Cerebellar nuclear complex (tissue), 1 donor: ENCODE measurements at places on chromosomes 7 and 10.

DNA sequence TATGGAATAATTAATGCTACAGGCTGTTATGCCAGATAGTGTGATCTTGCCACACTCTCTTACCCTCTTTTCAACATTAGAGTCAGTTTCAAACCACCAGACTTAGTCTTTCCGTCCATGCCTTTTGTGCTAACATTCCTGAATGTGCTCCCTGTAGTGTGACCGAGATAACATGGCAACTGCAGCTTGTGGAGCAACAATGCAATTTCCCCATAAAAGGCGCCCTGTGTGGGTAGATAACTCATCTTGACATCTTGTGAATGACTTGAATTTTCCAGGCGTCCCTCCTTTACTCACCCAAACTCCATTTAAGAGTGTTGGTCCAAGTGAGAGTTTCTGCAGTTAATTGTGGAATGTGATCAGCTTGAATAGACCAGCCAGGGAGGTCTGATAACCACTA is 99.6 kb downstream of the DNAH11 start:
- DNase-seq = no peak

DNA sequence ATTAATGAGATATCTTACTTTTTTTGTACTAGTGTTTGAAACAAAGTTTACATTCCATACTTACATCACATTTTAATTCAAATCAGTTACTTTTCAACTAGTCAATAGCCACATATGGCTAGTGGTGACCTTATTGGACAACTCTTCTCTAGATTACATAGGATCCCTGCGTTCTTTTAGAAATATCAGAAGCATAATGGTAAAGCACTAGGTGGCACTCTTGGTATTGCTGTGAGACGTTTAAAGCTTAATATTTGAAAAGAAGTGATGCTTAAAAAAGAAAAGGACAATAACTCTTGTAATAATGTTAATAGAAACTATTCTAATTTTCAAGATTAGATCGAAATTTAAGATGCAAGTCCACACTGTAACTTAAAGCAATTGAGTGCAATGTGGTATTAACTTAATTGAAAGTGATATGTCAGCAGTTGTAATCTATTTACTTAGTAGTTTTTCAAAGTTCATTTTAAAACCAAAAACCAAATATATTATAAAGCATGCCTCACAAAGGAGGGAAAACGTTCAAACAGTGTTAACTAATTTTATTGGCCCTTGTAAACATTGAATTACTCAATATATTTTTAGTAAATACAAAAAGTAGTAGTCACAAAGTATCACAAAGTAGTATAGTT is 339.1 kb downstream of the ATRNL1 start:
- no peak for DNase-seq

DNA sequence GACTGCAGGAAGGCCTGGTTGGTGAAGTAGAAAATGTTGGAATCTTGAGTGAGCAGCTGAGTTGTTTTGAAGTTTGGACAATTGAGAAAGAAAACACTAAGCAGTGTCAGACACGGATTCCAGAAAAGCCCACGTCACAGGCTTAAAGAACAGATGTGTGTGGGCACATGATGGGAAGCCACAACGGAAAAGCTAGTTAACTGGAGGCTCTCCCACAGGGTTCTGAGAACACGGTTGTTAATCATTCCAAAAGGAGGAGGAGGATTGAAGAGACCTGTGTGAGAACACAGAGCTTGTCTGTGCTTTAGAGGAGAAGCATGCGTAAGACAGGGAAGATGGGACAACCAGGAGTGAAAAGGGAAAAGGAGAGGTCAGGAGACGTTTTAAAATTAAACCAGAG is 42.6 kb downstream of the SHH start:
- DNase-seq = no peak

DNA sequence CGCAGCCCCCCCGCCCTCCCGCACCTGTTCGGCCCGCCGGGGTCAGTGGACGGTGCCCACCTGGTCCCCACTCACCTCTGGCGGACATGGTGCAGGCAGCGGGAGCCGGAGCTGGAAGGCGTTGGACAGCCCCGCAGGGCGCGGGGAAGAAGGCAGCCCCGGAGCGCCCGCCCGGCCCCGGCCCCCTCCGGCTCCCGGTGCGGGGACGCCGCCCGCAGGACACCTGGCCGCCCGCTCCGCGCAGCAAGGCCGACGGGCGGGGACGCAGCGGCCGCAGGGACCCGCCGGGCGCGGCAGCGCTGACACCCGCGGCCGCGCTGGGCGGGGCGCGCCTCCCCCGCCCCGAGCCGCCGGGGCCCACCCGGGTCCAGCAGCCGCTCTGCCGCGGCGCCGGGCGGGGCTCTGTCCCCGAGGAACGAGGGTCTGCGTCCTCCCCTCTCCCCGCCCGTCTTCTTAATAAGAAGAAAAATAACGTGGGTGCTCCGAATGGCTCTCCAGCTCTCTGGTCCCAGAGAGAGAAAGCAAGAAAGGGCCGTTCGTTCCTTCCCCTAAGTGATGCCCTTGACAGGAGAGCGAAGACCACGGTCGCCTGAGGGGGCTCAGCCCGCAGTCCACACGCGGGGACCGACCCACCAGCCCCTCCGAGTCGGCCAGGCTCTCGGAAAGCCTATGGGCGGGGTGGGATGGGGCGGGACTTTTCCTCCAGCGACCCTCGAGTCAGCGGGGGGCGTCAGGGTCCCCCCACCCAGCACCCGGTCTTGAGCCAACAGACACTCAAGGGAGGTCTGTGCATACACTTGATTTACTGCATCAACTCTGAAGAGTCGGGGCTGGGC is 53.4 kb upstream of the FHIP2A start:
- no peak for DNase-seq

- no peak for DNase-seq
Measured at GRCh38 chr10:89522463-89522862, 12.9 kb downstream of the SLC16A12 start.

GRCh38 chr10:49519717-49520116 is 19.2 kb downstream of the ERCC6 start:
- DNase-seq = no peak

DNA sequence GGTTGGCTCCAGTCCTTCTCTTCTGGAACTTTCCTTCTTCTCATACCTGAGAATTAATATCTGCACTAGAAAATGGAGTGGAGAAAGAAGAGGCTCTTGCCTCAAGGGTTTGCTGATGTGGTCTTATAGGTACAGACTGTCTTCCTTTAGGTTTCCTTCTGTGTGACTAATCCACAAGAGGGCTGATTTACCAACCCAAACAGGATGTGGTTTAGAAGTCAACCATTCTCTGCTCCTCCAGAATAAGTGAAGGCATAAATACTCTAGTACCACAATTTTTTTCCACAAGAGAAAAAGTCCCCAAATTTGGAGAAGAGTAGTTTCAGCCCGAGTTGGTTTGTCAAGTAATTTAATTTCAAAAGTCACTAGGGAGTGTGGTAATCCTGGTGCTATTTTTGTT is 85.8 kb downstream of the NRP1 start:
- DNase-seq = no peak

DNA sequence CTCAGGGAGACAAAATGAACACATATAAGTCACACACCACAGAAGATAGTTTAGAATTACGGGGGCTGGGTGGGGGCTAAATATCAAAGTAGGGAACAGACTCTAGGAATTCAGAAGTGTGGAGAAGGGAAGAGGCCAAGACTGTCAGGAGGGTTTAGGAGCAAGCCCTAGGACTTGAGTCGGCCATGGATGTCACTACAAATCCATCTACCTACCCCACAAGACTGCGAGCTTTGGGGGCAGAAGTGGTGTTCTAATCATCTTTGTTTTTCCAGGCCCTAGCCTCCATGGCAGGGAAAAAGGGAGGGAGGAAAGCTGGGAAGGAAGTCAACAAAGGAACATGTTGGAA is 5.8 kb upstream of the ARHGAP19 start:
- DNase-seq = no peak

DNA sequence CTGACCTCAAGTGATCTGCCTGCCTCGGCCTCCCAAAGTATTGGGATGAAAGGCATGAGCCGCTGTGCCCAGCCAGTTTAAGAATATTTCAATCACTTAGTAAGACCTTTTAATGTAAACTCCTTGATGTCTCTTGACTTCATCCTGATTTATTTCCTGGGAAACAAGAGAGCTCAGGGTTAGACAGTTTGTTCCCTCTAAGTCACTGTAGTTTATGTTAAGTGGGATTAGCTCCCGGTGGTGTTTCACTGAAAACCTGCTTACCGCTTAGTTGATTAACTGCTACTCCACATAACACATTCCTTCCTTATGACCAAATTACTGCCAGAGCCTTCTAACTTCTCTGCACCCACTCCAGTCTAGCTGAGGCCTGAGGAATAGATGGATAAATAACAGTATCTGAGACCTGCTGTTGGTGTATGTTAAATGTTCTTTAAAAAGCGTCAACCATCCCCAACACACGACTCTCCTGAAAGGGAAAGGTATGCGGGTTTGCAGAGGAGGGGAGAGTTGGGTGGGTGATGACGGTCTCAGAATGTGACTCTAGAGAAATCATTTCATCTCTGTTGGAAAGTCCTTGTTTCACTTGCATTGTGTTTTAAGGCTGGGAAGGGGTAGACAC is 48.7 kb downstream of the CREB3L2 start:
- no peak for DNase-seq

DNA sequence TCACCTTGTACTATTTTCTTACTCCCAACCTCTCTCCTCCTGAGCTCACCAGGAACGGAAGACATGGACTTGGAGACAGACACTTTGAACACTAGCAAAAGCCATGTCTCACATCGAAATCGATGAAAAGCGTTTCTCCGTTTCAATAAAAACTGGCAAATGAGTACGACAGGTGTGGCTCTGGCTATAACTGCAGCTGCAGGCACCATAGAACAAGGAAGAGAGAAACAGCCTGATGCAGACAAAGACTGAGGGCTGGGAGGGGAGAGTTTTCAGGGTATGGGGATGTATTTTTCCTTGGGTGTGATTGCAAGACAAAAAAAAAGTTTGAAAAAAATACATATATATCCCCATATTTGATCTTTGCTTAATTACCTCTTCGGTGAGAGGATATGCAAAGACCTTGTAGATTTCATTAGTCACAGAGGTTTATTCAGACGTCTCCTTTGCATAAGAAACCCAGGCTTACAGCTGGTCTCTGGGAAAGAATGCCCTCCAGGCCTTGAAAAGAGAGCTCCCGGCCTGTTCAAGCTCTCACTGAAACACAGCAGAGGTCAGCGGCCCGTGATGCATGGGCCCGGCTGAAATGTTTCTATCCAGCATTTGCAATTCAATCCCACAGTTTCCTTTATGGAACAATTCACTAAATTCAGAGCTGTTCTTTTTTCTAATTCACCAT is 63.1 kb downstream of the TLL2 start:
- DNase-seq = no peak

GRCh38 chr10:15478429-15478828 is 107.3 kb upstream of the FAM171A1 start:
- DNase-seq = no peak

GRCh38 chr7:133789974-133790373 is 337.2 kb upstream of the LRGUK start:
- no peak for DNase-seq
